Stromal cell of bone marrow (primary cell): ENCODE measurements at places on chromosomes 7 and 10.

- no peak for DNase-seq
These were observed 200.6 kb downstream of the PTEN start for GRCh38 chr10:88063861-88064557.

GRCh38 chr7:101572156-101572555, 56.9 kb downstream of the MYL10 start:
- DNase-seq, result no peak

GRCh38 chr10:26491276-26491675, 53.1 kb downstream of the APBB1IP start:
- no peak for DNase-seq

GRCh38 chr7:92206672-92207071, 27.7 kb upstream of the LRRD1 start:
- DNase-seq, result no peak

DNA sequence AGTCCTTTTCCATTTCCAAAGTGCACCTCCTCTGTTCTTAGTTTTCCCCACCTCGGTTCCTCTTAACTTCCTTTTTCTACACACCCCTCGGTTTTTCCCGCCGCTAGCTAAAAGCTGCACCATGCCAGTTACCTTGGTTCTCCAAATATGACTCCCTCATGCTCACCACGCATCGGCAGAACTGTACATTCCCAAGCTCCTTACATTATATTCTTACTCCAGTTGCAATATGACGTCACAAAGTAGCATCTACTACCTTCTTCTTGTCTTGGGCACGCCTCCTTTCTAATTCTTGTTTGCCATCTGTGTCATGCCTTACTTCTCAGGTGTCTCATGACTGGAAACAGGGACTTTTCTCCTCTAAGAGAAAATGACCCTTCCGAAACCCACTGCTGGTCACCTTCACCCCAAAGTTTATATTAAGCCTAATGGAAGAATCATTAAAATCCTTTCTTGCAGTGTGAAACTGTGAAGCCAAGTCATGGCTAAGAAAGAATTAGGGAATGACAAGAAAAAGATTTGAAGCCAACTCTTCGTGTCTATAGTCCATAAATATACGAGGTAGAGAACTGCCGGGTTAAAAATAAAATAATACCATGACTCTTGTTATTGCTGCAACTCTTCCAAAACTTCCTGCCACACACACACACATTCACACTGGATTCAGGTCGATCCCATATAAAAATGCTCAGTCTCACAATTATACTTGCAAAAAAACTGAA, 1.7 kb downstream of the ESYT2 start:
- no peak for DNase-seq

- DNase-seq, result no peak
These were observed 77.4 kb downstream of the ADCY1 start for GRCh38 chr7:45651540-45651939.

GRCh38 chr10:35579726-35580422, 25.3 kb upstream of the GJD4 start:
- DNase-seq, result no peak

- DNase-seq, result peak; percentile 21
These were observed 176.2 kb downstream of the GALNT17 start for GRCh38 chr7:71308096-71308495.

DNA sequence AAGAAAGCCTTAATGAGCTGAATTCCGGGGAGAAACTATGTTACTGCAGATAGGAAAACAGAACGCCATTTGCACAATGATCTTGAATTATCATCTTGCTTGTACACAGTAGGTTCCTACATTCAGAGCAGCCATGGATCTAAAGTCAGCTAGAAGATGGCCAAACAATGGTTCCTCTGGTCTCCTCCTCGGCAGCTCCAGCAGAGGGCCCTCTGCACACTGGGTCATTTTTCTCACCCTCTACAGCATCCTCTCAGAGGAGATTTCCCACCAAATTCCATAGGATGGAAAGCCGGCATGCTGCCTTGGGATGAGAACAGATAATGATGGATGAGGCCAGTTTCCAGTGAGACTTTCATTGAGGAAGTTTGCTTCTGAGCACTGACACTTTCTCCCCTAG, 308.5 kb upstream of the NFE2L3 start:
- no peak for DNase-seq

DNA sequence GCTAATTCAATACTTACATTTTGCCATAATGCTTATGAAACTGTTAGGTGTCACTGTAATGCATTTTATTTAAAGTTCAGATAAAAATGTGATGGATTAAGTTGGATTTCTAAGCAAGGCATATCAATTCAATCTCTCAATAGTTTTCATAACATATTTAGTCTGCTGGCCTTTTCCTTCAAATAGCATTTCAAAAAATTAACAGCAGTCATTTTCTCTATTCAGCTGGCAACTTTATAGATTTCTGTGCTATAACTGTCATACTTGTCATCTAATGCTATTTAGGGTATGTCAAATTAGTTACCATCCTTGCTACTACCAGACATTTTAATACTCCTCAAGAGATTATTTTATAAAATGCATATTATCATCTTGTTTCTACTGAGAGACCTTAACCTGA, 4.3 kb downstream of the GAD2 start:
- DNase-seq, result no peak

DNA sequence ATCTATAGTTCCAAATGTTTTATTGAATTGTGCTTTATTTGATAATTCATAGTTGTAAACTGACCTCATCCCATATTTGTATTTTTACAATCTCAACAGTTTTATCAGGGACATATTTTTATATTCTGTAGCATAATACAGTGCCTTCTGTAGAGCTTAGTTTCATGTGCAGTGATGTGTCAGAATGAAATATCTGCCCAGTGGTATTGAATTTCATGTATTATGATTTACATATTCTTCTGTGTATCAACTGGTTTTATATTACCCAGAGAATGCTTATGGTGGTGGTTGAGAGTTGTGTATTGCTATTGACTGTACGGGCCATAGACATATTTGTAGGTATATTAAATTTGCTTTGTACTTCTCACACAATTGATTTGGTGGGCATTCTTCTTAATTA, 89.9 kb downstream of the KAT6B start:
- no peak for DNase-seq

GRCh38 chr7:153044981-153045380, 285.4 kb downstream of the ACTR3B start:
- no peak for DNase-seq

- no peak for DNase-seq
These were observed 1346.3 kb downstream of the REEP3 start for GRCh38 chr10:64867501-64867962.

GRCh38 chr10:110901954-110902819, 16.8 kb downstream of the BBIP1 start:
- no peak for DNase-seq

GRCh38 chr10:63116452-63117072, 16.6 kb upstream of the NRBF2 start:
- DNase-seq, result no peak

GRCh38 chr7:8217200-8218068, 44.5 kb downstream of the ICA1 start:
- DNase-seq, result peak; percentile 56

DNA sequence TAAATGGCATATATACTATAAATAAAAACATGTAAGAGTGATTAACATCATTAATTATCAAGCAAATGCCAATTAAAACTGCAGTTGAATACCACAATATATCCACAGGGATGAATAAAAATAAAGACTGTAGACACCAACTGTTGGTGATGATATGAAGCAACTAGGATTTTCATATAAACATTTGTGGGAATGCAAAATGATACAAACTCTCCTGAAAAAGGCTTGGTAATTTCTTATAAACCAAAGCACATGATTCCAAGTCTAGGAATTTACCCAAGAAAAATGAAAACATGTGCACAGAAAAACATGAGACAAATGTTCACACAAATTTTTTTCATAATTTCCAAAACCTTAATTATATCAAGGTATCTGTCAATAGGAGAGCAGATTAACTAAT, 448.1 kb downstream of the ETV1 start:
- no peak for DNase-seq

DNA sequence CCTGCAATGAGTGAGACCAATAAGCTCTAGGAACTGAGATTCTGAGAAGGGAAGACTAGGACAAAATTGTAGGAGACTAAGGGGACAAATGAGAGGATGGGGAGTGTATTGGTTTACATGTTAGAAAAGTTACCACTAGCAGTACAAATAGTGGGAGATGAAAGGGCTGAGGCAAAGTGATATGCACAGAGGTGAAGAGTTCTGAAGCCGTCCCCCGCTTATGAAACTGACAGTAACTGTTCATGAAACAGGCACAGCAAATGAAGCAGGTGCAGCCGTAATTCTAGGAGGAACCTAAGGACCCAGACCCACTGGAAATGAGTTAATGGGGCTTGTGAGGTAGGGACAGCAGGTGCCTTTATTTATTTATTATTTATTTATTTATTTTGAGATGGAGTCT, 211.3 kb downstream of the PRKG1 start:
- DNase-seq, result no peak
